Stimulated activated CD8-positive, alpha-beta memory T cell treated with anti-CD3 and anti-CD28 coated beads, Interleukin-15, amount 100 ng/mL, for 24 hours (primary cell): ENCODE measurements at places on chromosomes 6 and 20.

GRCh38 chr20:59406446-59406845 lies 106.0 kb downstream of the EDN3 start:
- DNase-seq: no peak

DNA sequence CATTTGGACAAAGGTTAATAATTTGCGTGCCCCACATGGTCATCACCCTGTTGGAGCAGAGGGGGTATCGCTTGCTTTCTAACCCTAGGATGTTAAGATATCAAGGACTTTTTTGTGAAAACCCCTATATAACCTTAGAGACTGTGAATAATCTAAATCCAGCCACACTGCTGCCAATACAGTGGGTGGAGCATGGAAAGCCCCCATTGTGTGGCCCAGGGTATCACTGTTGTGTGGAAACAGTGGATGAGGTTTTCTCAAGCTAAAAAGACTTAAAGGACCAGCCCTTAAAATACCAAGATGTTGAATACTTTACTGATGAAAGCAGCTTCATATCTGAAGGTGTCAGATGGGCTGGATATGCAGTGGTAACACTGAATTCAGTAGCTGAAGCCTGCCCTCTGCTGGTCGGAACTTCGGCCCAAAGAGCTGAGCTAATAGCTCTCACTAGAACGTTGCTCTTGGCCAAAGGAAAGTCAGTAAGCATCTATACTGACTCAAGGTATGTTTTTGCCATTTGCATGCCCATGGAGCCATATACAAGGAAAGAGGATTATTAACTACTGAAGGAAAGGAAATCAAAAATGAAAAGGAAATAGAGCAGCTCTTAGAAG lies 695.2 kb downstream of the PHF3 start:
- no peak for DNase-seq

DNA sequence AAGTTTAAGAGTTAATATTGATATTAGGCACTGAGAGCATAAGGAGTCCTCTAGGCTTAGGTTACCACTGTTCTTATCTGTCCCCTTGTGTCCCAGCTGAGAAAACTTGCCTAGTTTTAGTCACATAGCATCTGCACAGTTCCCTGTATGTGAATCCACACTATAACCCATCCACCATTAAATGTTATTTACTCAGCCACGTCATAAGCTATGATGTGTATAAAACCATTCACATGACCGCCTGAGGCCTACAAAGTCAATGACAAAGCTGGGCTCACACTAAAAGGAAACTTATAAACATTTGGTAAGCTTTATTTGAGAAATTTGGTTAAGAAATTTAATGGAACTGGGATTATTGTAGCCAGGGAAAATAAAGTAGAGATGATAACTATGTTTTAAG lies 59.2 kb upstream of the TFAP2D start:
- no peak for DNase-seq

- no peak for DNase-seq
These were observed 3.2 kb upstream of the REPS1 start for GRCh38 chr6:138991206-138991605.

DNA sequence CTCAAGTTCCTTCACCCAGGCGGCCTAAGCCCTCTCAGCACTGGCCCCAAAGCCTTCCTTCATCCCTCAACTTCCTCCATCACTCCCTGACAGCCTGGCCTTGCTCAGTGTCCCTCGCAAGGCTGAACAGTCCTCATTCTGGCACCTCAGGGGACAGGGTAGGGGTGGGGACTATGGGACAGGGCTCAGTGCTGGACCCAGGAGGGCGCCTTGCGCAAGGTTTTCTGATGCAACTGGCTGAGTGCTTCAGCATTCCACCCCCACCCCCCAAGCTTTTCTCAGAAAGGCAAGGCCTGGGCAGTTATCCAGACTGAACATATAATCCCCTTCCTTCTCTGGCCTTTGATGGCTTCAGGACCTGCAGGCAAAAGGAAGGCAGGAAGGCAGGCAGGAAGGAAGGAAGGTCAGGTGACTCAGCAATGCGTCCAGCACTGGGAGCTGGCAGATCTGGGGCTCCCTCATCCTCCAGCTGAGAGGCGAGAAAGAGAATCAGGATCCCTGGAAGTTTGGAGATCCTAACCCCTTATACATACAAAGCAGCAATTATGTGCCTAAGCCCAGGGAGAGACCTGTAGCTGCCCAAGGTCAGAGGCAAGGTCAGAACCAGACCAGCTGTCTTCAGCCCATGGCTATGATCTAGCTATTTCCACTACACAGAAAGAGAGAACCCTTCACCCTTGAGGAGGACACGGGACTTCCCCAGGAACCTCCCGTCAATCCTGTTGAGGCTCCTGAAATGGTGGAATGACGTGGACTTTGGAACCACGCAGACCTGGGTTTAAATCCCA lies 8.6 kb upstream of the TRIB3 start:
- DNase-seq: no peak

- DNase-seq: no peak
These were observed 51.0 kb downstream of the NCOA6 start for GRCh38 chr20:34774449-34774848.

GRCh38 chr20:62601172-62601571 lies 41.1 kb upstream of the SLCO4A1 start:
- no peak for DNase-seq

DNA sequence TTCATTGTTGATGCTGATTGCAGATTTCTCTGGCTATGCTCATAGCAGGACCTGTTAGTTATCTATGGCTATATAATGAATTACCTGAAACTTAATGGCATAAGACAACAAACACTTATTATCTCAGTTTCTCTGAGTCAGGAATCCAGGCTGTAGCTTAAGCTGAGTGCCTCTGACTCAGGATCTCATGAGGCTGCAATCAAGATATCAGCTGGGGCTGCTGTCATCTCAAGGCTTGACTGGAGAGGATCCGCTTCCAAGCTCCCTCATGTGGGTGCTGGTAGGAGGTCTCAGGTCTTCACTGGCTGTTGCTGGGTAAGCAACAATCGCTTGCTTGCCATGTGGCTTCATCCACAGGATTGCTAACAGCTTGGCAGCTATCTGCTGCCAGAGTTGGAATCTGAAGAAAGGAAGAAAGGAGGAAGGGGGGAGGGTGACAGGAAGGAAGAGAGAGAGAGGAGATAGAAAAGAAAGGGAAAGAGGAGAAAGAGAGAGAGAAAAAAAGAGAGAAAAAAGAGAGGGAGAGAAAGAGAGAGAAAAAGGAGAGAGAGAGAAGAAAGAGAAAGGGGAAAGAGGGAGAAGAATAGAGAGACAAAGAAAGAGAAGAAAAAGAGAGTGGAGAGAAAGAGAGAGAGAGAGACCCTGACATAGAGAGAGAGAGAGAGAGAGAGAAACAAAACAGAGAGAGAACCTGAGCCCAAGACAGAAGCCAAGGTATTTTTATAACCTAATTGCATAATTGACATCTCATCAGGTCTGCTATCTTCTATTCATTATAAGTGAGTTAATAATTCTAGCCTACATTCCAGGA lies 579.0 kb upstream of the BTBD3 start:
- no peak for DNase-seq

DNA sequence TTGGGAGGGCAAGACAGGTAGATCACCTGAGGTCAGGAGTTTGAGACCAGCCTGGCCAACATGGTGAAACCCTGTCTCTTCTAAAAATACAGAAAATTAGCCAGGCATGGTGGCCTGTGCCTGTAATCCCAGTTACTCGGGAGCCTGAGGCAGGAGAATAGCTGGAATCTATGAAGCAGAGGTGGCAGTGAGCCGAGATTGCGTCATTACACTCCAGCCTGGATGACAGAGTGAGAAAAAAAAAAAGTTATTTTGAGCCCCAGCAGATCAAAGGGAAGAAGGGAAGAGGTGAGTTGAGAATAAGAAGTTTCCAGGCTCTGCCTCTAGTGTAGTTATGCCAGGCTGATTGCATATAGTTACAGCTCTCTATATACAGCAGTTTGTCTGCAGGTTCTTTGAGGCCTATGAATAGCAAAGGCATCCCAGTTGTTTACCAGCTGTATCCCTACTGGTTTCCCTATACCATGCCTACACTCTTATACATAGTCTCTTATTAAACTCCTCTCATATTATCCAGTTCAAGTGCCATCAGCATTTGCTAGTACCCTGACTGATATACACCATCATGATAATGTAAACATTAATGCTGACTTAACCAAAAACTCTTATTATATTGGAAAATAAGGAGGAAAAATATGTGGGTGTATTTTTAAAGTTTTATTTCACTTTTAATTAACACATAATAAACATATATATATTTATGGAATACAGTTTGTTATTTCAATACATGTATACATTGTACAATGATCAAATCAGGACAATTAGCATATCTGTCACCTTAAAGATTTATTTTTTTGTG lies 823.6 kb upstream of the ADGRB3 start:
- DNase-seq: no peak

GRCh38 chr20:38219006-38219950 lies 41.3 kb downstream of the KIAA1755 start:
- no peak for DNase-seq

DNA sequence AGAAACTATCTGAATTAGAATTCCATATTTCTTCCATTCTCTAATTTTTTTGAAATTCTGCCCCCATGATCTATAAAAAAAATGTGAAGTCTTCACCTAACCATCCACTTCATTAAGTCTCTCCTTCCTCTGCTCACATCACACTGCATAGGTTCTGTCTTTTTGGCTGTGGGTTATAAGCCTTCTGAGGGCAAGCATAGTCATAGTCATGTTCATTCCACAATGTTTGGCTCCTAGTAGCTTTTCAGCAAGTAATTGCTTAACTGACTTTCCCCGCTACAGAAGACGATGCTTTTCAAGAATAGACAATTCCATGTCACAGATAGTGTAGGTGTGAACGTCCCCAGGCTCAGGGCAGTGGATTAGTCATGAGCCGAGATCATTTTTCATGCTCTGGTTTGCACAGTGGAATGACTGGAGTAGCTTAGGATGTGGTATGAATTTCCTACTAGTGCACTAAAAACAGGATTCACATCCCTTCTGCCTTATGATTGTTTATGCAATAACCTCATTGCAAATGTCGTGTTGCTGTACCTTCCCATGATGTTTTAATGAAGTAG lies 29.1 kb downstream of the WRNIP1 start:
- DNase-seq: no peak

DNA sequence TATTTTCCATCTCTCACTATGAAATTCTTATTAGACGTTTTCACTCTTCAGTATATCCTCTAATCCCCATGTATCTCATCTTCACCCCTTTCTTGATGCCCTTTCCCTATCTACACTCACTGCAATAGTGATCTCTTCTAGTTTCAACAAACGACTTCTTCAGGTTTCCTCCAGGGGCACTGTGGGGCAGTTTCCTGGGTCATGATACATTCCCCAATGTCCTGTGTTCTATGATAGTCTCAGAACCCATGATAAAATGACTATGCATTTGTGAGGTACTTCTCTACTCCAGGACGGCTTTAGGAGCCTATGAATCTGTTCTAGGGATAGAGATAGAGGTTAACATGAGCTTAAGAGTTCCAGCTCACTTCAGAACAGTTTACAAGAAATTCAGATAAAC lies 183.3 kb downstream of the FOXC1 start:
- DNase-seq: no peak

DNA sequence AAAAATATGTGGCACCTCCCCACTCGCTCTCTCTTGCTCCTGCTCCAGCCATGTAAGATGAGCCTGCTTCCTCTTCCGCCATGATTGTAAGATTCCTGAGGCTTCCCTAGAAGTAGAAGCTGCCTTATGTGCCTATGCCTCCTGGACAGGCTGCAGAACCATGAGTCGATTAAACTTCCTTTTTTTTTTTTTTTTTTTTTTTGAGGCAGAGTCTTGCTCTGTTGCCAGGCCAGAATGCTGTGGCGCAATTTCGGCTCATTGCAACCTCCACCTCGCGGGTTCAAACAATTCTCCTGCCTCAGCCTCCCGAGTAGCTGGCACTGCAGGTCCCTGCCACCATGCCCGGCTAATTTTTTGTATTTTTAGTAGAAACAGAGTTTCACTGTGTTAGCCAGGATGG lies 112.5 kb downstream of the FAM217A start:
- no peak for DNase-seq

GRCh38 chr6:33583591-33584155 lies 3.6 kb upstream of the BAK1 start:
- DNase-seq: no peak

- no peak for DNase-seq
These were observed 255.5 kb downstream of the CDC5L start for GRCh38 chr6:44642870-44643522.

GRCh38 chr20:34536798-34537394 lies 20.7 kb downstream of the DYNLRB1 start:
- DNase-seq: no peak

DNA sequence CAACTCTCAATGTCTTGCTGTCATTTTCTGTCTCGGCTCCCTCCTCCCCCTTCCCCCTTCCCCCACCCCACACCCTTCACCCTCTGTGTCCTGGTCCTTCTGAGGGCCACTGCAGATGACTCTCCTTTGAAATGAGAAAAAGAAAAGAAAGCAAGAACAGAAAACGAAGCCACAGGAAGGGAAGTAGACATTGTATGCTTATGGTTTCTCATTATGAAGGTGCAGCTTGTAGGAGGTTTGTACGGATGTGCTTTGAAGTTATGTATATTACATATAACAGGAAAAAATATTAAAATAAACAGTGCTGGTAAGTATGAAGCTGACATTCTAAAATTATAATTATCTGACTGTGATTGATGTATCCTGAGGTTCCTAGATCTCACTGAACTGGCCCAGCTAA lies 6.3 kb upstream of the AAR2 start:
- DNase-seq: no peak

DNA sequence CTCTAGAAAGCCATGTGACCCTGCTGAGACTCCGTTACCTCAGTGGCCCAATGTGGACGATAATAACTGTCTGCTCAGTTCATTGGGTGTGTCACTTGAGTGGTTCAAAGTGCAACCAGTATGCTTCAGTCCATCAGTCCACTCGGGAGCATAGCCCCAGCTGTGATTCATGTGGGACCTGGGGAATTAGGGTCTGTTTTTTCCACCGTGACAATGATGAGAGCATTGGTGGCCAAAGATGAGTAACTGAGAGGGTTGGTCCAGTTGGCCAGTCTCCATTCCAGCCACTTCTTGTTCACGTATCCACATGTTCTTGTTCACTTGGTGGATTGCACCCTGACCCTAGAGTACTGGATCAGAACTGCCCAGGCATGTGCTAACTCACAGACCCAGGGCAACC lies 403.6 kb downstream of the CD83 start:
- DNase-seq: no peak

DNA sequence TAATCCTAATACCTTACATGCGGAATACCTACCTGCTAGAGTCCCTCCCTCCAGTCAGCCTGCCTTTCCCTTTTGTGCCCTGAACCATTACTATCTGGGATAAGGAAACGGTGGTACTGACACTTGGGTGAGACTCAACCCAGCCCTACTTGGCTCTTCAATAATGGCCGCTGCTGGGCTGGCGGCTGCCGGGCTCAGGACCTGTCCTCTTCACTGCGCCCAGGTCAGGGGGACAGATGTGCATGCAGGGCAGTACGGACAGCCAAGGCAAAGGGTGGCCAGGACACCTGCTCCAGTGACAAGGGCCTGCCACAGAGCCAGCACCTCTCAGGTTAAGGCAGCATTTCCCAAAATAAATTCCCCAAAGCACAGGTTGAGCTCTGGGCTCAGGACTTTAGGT lies 29.9 kb downstream of the UBE2V1 start:
- DNase-seq: no peak

GRCh38 chr6:36717231-36717825 lies 19.7 kb downstream of the RAB44 start:
- no peak for DNase-seq
